ENCODE measurements at places on chromosomes 2 and 18.

GRCh38 chr2:235073868-235074413, 122.1 kb downstream of the SH3BP4 start:
- H3K4me1 ChIP-seq, result peaks cover 29% of the 10 kb centered on the region
- H3K36me3 ChIP-seq, result peaks cover 6% of the 10 kb centered on the region
- H3K27ac ChIP-seq, result peak overlapping the region; percentile 70
- H3K4me3 ChIP-seq, result peak overlapping the region; percentile 1
- DNase-seq, result no peak

DNA sequence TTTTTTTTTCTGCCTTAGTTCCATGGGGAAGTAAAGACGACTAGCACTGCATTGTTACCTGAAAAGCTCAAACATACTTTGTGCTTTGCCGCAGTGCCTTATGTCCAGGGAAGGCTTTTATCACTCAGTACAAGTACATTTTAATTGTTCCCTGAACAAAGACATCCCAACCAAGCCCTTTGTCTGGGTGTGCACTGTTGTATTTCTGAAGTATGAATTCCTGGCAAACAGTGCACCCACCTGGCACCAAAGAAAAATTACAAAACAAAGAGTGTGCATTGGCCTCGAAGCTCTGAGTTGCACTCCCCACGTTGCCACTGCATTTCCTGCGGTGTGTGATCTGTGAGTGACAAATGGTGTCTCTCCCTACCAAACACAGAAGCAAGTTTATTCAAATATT, 858.5 kb upstream of the PIK3C3 start:
- peaks cover 8% of the 10 kb centered on the region for H3K36me3 ChIP-seq
- peaks cover 10% of the 10 kb centered on the region for H3K4me1 ChIP-seq

DNA sequence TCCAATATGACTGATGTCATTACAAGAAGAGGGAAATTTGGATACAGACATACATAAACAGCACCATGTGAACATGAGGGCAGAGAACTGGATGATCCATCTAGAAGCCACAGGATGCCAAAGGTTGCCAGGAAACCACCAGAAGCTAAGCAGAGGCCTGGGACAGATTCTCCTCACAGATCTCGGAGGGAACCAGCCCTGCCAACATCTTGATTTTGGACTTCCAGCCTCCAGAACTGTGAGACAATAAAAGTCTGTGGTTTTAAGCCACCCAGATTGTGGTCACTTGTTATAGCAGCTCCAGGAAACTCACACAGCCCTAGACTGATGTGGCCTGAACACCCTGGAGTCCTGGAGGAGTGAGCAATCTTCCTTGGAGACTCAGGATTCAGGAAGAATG, 351.6 kb downstream of the EIPR1 start:
- no peak overlapping the region for H3K27ac ChIP-seq
- no peaks in the 10 kb centered on the region for H3K4me1 ChIP-seq
- H3K27me3 ChIP-seq, result peaks cover 11% of the 10 kb centered on the region
- no peak for DNase-seq
- H3K36me3 ChIP-seq, result peaks cover 5% of the 10 kb centered on the region

- no peak overlapping the region for H3K27ac ChIP-seq
- no peaks in the 10 kb centered on the region for H3K4me1 ChIP-seq
- H3K36me3 ChIP-seq, result peaks cover 14% of the 10 kb centered on the region
- no peaks in the 10 kb centered on the region for H3K27me3 ChIP-seq
- H3K4me3 ChIP-seq, result no peak overlapping the region
- no peak for DNase-seq
Observed at GRCh38 chr2:173148520-173148919, 72.9 kb downstream of the MAP3K20 start.

DNA sequence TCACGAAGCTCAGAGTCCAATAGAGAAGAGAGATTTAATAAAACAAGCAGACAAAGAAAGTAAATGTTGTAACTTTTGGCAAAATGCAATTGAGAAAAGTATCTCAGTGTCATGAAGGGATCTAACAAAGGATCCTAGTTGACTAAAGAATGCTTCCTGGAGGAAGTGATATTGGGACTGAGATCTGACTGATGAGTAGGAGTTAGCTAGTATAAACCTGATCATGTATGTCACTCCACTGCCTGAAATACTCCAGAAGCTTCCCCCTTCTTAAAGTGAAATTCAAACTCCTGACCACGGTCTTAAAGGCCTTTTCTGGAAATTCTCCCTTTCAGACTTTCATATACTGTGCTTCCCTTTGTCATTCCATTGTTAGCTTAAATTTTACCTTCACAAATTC, 1102.4 kb upstream of the ZEB2 start:
- no peaks in the 10 kb centered on the region for H3K27me3 ChIP-seq
- peaks cover 6% of the 10 kb centered on the region for H3K4me1 ChIP-seq
- no peak overlapping the region for H3K27ac ChIP-seq
- DNase-seq, result no peak

DNA sequence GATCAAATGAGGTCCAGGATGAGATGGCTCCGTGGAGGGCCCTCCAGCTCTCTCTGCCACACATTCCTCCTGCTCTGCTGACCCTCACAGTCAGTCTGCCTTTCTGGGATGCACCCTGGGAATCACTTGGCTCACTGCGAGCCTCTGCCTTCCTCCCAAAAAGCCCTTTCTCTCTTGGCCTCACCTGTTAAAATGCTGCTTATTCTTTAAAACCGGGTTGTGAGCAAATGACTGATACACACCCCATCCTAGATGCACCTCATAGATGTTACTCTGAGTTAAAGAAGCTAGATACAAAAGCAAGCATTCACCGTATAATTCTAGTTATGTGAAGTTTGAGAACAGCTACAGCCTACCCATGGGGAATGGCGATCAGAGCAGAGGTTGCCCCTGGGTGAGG, 167.7 kb upstream of the MYCN start:
- peak overlapping the region; percentile 76 for H3K27ac ChIP-seq
- H3K36me3 ChIP-seq, result peaks cover 13% of the 10 kb centered on the region
- H3K4me3 ChIP-seq, result no peak overlapping the region
- H3K4me1 ChIP-seq, result peaks cover 42% of the 10 kb centered on the region
- H3K27me3 ChIP-seq, result peaks cover 15% of the 10 kb centered on the region

GRCh38 chr18:64528646-64529045, 379.8 kb upstream of the LINC00305 start:
- H3K4me1 ChIP-seq, result no peaks in the 10 kb centered on the region
- no peaks in the 10 kb centered on the region for H3K27me3 ChIP-seq
- DNase-seq, result no peak
- H3K27ac ChIP-seq, result no peak overlapping the region
- H3K4me3 ChIP-seq, result no peak overlapping the region

- DNase-seq, result no peak
- H3K4me1 ChIP-seq, result no peaks in the 10 kb centered on the region
- no peak overlapping the region for H3K4me3 ChIP-seq
- H3K27ac ChIP-seq, result no peak overlapping the region
Observed at GRCh38 chr2:169928463-169928864, 101.2 kb downstream of the UBR3 start.

- no peaks in the 10 kb centered on the region for H3K4me1 ChIP-seq
- no peak overlapping the region for H3K4me3 ChIP-seq
- peaks cover 40% of the 10 kb centered on the region for H3K36me3 ChIP-seq
- no peak for DNase-seq
- no peaks in the 10 kb centered on the region for H3K27me3 ChIP-seq
Observed at GRCh38 chr2:73593680-73594079, 48.5 kb downstream of the NAT8 start.

- DNase-seq, result no peak
- no peaks in the 10 kb centered on the region for H3K4me1 ChIP-seq
- no peaks in the 10 kb centered on the region for H3K36me3 ChIP-seq
- no peak overlapping the region for H3K4me3 ChIP-seq
Observed at GRCh38 chr2:154480521-154480920, 218.0 kb upstream of the KCNJ3 start.

DNA sequence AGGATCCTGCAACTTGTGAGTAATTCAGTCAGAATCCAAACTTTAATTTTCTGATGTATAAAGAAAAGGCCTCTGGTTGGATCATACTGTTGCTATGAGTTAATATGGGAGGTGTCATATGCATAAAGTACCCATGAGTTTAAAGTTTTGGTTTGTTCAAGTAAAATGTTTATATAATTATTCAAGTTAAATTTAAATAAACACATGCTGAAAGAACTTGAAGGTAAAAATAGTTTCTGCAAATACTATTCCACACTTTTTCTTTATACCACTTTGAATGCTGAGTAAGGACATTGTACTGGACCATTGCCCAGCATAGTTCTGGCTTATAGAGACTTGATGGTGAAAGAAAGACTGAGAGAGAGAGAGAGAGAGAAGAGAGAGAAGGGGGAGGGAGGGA, 30.7 kb downstream of the PKP4 start:
- H3K4me3 ChIP-seq, result no peak overlapping the region
- no peaks in the 10 kb centered on the region for H3K27me3 ChIP-seq
- peaks cover 17% of the 10 kb centered on the region for H3K36me3 ChIP-seq
- peaks cover 63% of the 10 kb centered on the region for H3K4me1 ChIP-seq
- DNase-seq, result no peak
- no peak overlapping the region for H3K27ac ChIP-seq

DNA sequence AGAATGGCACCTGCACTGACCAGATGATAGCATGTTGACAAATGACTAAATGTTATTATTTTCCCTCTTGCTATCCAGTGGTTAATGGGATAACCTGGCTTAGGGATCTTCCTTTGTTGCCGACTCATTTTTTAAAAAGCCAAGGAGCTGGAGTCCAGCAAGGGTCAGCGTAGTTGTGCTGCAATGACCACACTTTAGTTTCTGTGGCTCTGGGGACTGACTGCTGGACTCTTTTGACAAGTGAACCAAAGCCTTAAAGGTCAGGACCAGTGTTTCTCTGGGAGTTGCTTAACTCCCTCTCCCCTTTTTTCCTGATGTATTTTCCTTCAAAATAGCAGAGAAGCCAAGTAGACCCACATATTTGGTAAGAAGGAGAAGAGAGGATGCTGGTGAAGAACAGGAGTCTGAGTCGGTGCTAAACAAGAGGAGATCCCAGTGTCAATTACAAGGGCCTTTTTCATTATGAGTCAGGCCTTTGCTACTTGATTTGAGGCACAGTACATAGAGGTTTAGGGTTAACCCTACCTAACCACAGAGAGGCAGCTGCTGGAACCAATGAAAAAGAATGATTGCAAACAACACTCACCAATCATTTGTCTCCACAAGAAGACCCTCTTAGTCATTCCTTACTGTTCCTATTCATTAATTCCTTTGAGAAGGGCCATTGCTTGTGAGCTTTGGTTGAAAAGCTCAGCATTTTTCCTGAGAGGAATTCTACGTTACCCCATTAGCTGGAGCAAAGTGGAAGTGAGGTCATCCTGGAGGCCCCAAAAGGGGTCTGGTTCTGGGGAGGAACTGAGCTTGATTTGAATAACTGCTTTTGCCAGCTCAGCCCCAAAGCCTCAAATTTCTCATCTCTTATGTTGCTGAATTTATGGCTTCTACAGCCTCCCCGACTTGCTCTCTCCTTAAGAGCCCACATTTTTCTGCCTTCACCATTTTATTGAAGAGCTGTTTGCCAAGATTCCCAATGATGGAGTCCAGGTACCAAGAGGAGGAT, 137.6 kb upstream of the HNMT start:
- H3K27me3 ChIP-seq, result peaks cover 5% of the 10 kb centered on the region
- no peak for DNase-seq
- no peaks in the 10 kb centered on the region for H3K36me3 ChIP-seq
- no peak overlapping the region for H3K4me3 ChIP-seq
- peak overlapping the region; percentile 5 for H3K27ac ChIP-seq
- peaks cover 16% of the 10 kb centered on the region for H3K4me1 ChIP-seq

DNA sequence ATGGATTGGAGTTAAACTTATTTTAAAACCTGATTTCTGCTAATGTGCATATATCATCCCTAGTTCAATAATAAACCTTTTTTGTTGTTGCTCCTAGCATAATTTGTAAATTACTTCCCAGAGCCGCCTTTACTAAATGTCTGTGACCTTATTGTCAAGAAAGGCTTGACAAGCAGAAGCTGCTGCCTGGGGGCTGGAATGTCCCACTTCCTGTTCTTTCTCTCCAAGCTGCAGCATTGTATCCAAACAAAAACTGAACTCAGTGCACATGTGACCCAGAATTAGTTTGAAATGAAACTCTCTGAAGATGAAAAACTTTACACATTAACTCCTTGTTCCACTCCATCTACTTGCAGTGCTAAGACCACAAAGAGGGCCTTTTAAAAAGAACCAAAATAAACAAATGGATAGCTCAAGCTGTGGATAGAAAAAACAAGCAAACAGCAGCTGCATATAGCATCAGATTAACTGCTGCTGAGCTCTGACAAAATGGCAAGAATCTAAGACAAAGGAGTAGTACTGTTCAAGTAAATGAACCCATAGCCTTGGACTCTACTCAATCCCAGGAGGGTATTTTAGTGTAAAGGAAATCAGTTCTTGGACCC, 99.8 kb upstream of the NEUROD1 start:
- peak overlapping the region; percentile 97 for H3K27ac ChIP-seq
- peaks cover 2% of the 10 kb centered on the region for H3K27me3 ChIP-seq
- no peak for DNase-seq
- peaks cover 62% of the 10 kb centered on the region for H3K4me1 ChIP-seq

- no peak for DNase-seq
- peak overlapping the region; percentile 22 for H3K27ac ChIP-seq
- H3K27me3 ChIP-seq, result peaks cover 30% of the 10 kb centered on the region
- peaks cover 9% of the 10 kb centered on the region for H3K4me1 ChIP-seq
- no peaks in the 10 kb centered on the region for H3K36me3 ChIP-seq
Observed at GRCh38 chr2:168912466-168912865, 11.4 kb downstream of the G6PC2 start.

DNA sequence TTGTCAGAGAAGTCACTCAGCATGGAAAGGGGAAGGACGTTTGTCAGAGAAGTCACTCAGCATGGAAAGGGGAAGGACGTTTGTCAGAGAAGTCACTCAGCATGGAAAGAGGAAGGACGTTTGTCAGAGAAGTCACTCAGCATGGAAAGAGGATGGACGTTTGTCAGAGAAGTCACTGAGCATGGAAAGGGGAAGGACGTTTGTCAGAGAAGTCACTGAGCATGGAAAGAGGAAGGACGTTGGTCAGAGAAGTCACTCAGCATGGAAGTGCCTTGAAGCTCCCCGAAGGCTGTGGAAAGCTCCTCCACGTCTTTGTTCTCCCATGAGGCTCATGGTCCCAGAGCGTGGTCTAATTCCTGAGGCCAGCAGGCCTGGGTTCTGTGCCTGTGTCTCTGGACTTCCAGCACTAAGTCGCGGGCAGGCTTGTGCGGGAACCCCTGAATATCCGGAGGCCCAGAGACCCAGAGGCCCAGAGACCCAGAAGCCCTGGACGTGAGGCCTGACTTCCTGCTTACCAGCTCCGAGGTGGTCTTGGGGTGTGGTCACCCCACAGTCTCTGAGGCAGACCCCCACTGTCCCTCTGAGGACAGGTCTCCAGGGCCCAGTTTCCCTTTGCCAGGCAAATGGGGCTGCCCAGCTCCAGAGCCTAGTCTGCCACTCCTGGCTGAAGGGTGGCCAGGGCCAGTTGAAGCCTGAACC, 70.4 kb upstream of the TWIST2 start:
- peaks cover 8% of the 10 kb centered on the region for H3K36me3 ChIP-seq
- H3K4me1 ChIP-seq, result peaks cover 10% of the 10 kb centered on the region
- H3K27me3 ChIP-seq, result peaks cover 31% of the 10 kb centered on the region
- H3K4me3 ChIP-seq, result no peak overlapping the region

- no peaks in the 10 kb centered on the region for H3K36me3 ChIP-seq
- H3K4me3 ChIP-seq, result no peak overlapping the region
- peaks cover 7% of the 10 kb centered on the region for H3K4me1 ChIP-seq
- DNase-seq, result no peak
- peak overlapping the region; percentile 53 for H3K27ac ChIP-seq
- H3K27me3 ChIP-seq, result no peaks in the 10 kb centered on the region
Observed at GRCh38 chr2:48131539-48132270, 225.4 kb upstream of the FBXO11 start.

- no peak for DNase-seq
- peaks cover 16% of the 10 kb centered on the region for H3K4me1 ChIP-seq
Observed at GRCh38 chr2:11598228-11598731, 64.4 kb downstream of the GREB1 start.

Measured in nephron progenitor cell (in vitro differentiated cells).